ENCODE measurements at places on chromosomes 13 and 19.
A peak's percentile ranks its signal among the peaks of the same experiment; 100 is the strongest.

- DNase-seq: no peak
These were observed 68.3 kb upstream of the DACH1 start for GRCh38 chr13:71935166-71935840.

GRCh38 chr13:101382701-101383100, 33.6 kb downstream of the NALCN start:
- no peak for DNase-seq

- no peak for DNase-seq
These were observed 1.6 kb downstream of the RNASEH2B start for GRCh38 chr13:50911081-50911631.

- no peak for DNase-seq
These were observed 11.4 kb upstream of the TSPAN16 start for GRCh38 chr19:11284515-11284914.

DNA sequence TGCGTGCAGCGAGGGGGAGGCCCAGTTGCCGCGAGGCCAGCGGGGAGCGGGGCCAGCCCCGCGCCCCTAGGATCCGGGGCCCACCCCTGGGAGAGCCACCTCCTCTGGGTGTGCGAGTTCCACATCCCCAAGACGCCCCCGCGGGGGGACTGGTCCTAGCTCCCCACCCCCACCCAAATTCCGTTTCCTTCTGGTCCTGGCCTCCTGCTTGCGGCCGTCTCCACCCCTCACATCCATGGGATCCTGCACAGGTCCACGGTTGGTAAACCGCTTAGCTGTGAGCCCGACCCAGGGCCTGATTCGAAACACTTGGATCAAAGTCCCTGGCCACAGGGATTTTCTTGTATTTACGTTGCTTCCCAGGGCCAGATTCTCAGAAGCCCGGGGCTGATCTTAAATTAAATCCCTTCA, 324 bp upstream of the FBXO17 start:
- DNase-seq: no peak

DNA sequence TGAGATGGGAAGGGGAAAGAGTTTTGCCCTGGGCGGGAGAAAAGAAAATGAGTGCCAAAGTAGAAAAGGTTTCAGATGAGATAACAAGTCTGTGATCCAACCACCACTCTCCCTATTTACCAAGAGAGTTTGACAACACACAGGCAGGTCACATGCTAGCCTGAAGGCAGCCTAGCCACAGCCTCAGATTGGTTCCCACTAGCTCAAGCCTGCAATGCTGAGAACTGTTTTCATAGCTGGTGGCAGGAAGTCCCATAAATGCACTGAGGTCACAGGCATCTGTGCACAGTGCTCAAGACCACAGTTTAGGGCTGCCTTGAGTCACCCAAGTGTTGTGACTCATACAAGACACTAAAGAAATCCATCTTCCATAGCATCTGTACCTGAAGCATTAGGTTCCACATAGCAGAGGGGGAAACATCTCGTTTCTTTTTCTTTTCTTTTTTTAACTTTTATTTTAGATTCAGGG, 18.5 kb upstream of the POP4 start:
- DNase-seq: peak; percentile 11

- no peak for DNase-seq
These were observed 23.3 kb upstream of the CACTIN start for GRCh38 chr19:3649888-3650287.

GRCh38 chr19:41305927-41306793, 3.8 kb upstream of the CCDC97 start:
- DNase-seq: no peak

- DNase-seq: no peak
These were observed 394.7 kb upstream of the DACH1 start for GRCh38 chr13:72261732-72262131.

GRCh38 chr19:3986260-3987041, 1.2 kb upstream of the EEF2 start:
- DNase-seq: no peak

DNA sequence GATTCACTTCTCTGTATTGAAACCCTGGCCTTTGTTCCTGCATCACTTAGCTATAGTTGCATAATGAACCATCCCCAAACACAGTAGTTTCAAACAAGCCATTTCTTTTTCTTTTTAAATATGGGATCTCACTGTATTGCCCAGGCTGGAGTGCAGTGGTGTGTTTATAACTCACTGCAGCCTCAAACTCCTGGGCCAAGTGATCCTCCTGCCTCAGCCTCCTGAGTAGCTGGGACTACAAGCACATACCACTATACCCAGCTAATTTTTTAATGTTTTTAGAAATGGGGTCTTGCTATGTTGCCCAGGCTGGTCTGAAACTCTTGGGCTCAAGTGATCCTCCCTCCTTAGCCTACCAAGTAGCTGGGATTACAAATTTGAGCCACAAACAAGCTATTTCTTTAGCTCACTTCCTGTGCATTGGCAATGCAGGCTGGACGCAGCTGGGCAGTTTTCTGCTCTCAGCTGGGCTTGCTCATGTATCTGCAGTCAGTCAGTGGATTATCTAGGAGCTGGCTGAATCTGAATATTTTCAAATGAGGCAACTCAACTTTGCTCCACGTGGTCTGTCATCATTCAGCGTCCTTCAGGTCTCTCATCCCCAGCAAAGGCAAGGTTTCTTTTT, 49.5 kb upstream of the SIN3B start:
- no peak for DNase-seq

DNA sequence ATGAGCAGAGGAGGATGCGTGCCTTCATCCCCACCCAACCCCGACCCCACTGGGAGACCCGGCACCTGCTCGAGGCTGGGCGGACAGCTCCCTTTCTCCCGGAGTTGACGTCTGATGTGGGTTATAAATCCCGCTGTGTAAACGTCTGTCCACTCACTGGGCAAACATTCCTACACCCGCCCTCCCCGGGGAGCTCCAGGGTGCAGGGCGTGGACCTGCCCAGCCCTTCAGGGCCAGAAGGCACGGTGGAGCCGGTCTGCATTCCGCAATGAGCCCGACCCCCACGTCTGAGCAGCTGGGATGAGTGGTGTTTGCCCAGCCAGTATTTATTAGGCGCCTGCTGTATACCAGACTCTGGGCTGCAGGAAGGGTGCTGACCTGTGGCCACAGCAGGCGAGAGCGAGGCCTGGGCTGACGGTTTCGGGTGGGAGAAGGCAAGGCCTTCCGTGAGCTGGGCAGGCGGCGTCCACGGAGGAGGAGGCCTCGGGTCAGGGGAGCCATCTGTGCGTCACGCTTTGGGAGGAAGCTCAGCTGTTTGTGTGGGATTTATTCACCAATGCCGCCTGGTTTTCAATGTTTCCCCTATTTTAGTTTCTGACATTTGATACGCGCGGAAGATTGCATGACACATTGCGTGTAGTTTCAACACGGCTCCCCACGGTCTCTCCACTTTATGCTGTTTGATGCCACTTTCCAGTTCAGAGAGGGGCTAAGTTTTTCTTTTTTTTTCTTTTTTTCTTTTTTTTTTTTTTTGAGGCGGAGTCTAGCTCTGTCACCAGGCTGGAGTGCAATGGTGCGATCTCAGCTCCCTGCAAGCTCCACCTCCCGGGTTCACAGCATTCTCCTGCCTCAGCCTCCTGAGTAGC, 2.0 kb downstream of the MISP start:
- DNase-seq: no peak

DNA sequence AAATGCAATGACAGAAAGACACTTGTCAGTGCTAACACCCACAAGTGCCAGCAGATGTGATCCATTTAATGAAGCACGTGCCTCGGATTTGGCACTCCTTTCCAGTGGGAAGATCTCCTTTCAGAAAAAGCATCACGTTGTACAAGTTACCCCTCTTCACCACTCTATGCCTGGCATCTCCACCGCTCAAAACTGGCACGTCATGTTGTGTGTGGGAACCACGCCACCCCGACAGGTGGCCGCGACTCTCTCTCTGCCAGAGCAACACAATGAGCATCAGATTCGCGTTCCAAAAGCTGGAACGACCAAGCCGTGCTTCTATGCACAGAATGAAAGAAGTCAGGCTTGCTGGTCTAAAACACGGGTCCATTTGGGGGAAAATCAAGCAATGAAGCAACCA, 24.3 kb downstream of the TMTC4 start:
- DNase-seq: no peak

GRCh38 chr13:107884564-107884963, 330.8 kb downstream of the LIG4 start:
- DNase-seq: no peak

DNA sequence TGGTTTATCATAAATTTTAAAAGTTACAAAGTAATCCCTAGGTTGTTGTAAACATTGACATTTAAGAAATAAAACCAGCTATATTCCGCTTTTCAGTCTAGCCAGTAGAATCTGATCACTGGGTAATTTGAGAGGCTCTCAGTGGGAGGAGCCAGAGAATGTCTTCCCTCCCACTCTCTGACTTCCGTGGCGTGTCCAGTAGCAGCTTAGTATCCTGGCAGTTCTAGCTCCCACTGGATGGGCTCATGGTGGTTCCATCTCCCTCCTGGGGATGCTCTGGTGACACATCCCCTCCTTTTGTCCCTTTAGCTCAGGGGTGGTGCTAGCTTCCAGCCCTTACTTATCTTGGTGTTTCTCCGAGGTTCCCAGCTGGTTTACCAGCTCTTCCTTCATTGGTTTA, 34.5 kb downstream of the MTUS2 start:
- no peak for DNase-seq

- DNase-seq: no peak
These were observed 694.4 kb upstream of the PCDH20 start for GRCh38 chr13:62110079-62110478.
